Activated T-helper 1 cell treated with anti-CD3 and anti-CD28 coated beads, Interleukin-12 subunit alpha, Interleukin-12 subunit beta, Interleukin-2, Interleukin-4 antibody, amounts not matched to agents 30 ng/mL and 10 ng/mL and 1 ng/mL, durations not matched to agents 14 hours and 24 hours and 36 hours (primary cell): ENCODE measurements at places on chromosomes 5 and 9. TPM values are rescaled to one million over a fixed set of nuclear protein-coding genes. Genes with fewer than 3 reads are reported as not detected.

Gene POLR3G
- total RNA-seq = 18.4 and 22.1 TPM in 2 replicates

DNA sequence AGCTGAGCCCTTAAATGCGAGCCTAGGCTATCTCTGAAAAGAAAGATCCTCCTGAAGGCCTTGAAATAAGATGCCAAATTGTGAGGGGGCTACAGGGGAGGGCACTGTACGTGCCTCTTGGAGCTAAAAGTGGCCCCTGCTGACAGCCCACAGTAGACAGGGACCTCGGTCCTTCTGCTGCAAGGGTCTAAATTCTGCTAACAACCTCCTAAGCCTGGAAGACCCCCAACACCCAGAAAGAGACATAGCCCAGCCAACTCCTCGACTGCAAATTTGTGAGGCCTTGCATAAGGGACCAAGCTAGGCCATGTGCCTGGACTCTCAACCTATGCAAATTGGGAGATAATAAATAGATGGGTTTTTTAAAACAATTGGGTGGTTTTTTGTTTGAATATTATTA is 54.7 kb downstream of the UBE2QL1 start:
- no peak for DNase-seq
- no peak overlapping the region for H3K27ac ChIP-seq
- peaks cover 10% of the 10 kb centered on the region for H3K27me3 ChIP-seq
- H3K4me3 ChIP-seq = no peak overlapping the region

DNA sequence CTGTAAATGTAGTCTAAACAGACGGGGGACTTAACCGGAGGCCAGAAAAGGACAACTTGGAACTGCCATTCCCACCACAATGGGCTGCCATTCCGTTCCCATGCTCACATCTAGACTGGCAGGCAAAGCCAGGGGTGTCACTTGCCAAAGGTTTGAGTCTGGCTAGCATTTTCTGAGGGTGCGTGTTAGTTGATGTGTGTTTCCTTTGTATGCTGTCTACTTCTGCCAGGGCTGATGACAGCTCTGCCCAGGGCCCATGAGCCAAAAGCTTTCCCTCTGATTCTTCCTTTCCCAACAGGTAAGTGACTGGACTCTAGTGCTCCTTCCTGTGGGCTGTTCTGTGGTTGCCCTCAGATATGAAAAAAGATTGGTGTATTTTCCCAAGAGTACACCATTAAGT is 68.0 kb downstream of the ZNF608 start:
- H3K27me3 ChIP-seq = no peaks in the 10 kb centered on the region
- H3K4me1 ChIP-seq = no peaks in the 10 kb centered on the region
- H3K4me3 ChIP-seq = no peak overlapping the region

GRCh38 chr5:54390015-54390414 is 65.5 kb upstream of the HSPB3 start:
- H3K27me3 ChIP-seq = no peaks in the 10 kb centered on the region
- H3K27ac ChIP-seq = no peak overlapping the region
- H3K36me3 ChIP-seq = peaks cover 2% of the 10 kb centered on the region
- H3K4me3 ChIP-seq = no peak overlapping the region
- peaks cover 4% of the 10 kb centered on the region for H3K4me1 ChIP-seq
- DNase-seq = no peak
